ENCODE measurements at places on chromosomes 2 and 18. TPM values are rescaled to one million over a fixed set of nuclear protein-coding genes. Genes with fewer than 3 reads are reported as not detected.
A peak's percentile ranks its signal among the peaks of the same experiment; 100 is the strongest.

- H3K27me3 ChIP-seq: no peaks in the 10 kb centered on the region
- no peaks in the 10 kb centered on the region for H3K36me3 ChIP-seq
- no peaks in the 10 kb centered on the region for H3K4me1 ChIP-seq
These were observed 22.0 kb upstream of the KCNF1 start for GRCh38 chr2:10889651-10890215.

The EMILIN1 gene
- total RNA-seq: 43.0 TPM

DNA sequence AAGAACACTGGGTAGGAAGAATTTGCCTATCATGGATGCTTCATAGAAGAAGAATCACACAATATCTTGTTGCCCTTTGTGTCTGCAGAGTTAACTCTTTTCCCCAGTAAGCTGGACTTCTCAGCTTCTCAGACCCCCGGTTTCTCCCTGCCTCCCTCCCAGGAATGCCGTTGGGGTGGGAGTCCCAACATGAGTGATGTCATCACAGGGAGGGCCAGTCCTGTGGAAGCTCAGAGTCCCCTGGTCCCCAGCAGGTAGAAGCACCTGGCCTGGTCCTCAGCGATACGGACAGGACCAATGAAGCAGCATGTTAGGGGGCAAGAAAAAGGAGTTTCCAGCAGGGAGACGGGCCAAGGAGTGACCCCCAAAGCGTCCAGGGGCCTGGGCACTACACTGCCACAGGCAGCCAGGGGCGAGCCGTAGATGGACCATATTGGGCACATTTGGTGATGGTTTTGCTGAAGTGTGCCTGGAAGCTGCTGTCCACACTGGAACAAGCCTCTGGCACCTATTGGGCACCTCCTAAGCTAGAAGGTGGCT lies 235.9 kb upstream of the SMAD2 start:
- H3K4me1 ChIP-seq: peaks cover 5% of the 10 kb centered on the region
- no peak overlapping the region for H3K4me3 ChIP-seq
- H3K27me3 ChIP-seq: no peaks in the 10 kb centered on the region
- peak overlapping the region; percentile 65 for H3K27ac ChIP-seq
- H3K36me3 ChIP-seq: no peaks in the 10 kb centered on the region

- H3K4me3 ChIP-seq: no peak overlapping the region
- peaks cover 15% of the 10 kb centered on the region for H3K36me3 ChIP-seq
- no peaks in the 10 kb centered on the region for H3K27me3 ChIP-seq
- H3K4me1 ChIP-seq: peaks cover under 1% of the 10 kb centered on the region
These were observed 2.9 kb downstream of the RETREG2 start for GRCh38 chr2:219180961-219181360.

- H3K27ac ChIP-seq: no peak overlapping the region
- H3K36me3 ChIP-seq: no peaks in the 10 kb centered on the region
- H3K27me3 ChIP-seq: no peaks in the 10 kb centered on the region
- H3K4me3 ChIP-seq: no peak overlapping the region
- DNase-seq: no peak
These were observed 76.5 kb downstream of the ROCK2 start for GRCh38 chr2:11267931-11268330.

The DIPK1C gene
- 0.24 TPM for total RNA-seq

DNA sequence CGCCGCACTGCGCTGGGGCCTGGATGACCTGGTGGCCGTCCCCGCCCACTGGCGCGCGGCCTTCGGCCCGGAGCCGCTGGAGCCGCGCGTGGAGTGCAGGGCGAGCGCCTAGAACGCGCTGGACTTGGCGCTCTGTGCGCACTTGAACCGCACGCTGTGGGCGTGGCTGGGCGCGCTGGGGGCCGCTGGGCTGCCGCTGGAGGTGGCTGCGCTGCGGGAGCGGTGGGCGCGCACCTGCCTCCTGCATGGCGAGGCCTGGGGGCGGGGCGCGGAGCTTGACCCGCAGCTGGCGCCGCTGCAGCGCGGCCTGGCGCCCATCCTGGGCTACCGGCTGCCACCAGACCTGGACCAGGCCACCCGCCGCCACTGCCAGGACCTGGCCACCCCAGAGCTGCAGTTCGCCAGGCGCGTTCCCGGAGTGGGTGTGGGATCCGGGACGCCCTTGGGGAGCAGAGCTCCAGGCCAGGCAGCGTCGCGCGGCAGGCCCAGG lies 9.9 kb downstream of the AQP12B start:
- DNase-seq: no peak
- peaks cover 15% of the 10 kb centered on the region for H3K27me3 ChIP-seq
- no peaks in the 10 kb centered on the region for H3K36me3 ChIP-seq
- no peak overlapping the region for H3K4me3 ChIP-seq

DNA sequence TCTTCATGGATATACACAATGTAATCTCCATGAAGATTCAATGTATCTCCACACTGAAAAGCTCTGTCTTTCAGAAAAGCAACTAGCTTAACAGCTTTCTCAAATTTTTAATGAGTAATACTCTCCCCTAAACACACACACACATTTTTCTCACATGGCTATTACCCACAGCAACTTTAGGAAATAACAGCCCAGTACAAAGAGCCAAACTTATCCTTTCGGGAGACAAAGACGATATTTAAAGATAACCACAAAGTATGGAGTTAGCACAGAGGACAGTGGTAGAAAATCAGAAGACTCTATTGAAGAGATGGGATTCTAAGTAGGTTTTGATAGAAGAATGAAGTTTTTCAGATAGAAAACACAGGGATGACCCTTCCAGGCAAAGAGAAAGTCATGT lies 394.9 kb upstream of the TRIB2 start:
- no peaks in the 10 kb centered on the region for H3K36me3 ChIP-seq
- H3K27ac ChIP-seq: no peak overlapping the region
- no peaks in the 10 kb centered on the region for H3K27me3 ChIP-seq
- DNase-seq: no peak
- peaks cover 6% of the 10 kb centered on the region for H3K4me1 ChIP-seq

The DYSF gene
- total RNA-seq: 2.4 TPM

- no peaks in the 10 kb centered on the region for H3K36me3 ChIP-seq
- peak; percentile 45 for DNase-seq
- no peaks in the 10 kb centered on the region for H3K4me1 ChIP-seq
- H3K27ac ChIP-seq: no peak overlapping the region
These were observed 98.7 kb downstream of the ACVR1 start for GRCh38 chr2:157777427-157777826.

GRCh38 chr2:76211991-76212985 lies 501.6 kb upstream of the GCFC2 start:
- H3K27ac ChIP-seq: no peak overlapping the region
- H3K4me3 ChIP-seq: no peak overlapping the region
- H3K4me1 ChIP-seq: no peaks in the 10 kb centered on the region
- H3K27me3 ChIP-seq: no peaks in the 10 kb centered on the region

All from colonic mucosa (tissue), 4 donors.